Activated naive CD4-positive, alpha-beta T cell treated with anti-CD3 and anti-CD28 coated beads, Interleukin-2, amount 50 U/mL, for 72 hours (primary cell): ENCODE measurements at places on chromosomes 4 and X. TPM values are rescaled to one million over a fixed set of nuclear protein-coding genes. Genes with fewer than 3 reads are reported as not detected.

The MAGEB1 gene
- not detected for total RNA-seq

The ADH1B gene
- total RNA-seq = not detected

The LINC00632 gene
- 0.07 TPM for total RNA-seq

The PRRG1 gene
- not detected for total RNA-seq

The SPANXA2 gene
- not detected for total RNA-seq
